ENCODE measurements at places on chromosomes 6 and 20.
A peak's percentile ranks its signal among the peaks of the same experiment; 100 is the strongest.

DNA sequence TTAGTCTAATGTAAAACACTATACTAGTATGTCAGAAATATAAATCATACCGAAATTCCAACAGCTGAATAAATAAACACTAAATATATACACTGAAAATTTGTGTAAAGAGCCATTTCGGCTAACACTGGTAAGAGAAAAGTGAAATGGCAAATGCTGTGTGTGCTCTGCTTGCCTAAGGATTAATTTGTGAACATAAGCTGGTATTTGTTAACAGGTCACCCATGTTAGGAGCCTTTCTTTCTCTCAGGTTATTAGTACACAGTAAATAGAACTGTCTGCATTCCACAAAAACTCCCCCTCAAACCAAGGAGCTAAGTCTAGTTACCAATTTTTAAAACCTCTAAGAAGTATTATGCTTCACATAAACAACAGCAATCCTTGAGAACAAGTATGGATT is 27.0 kb downstream of the ELOVL5 start:
- DNase-seq = no peak

DNA sequence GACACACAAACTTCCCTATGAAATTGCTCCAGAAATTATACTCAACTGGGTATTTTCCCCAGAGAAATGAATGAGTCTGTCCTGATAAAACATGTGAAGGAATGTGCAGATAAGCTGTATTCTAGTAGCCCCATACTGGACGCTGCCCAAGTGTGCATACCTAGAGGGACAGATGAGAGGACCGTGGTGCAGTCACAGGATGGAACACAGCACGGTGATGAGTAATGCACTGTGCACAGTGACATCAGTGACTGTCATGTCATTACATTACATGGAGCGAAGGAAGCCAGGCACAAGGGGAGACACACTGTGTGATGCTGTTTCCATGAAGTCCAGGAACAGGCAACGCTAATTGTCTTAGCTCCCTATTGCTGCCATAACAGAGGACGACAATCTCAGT is 155.5 kb downstream of the CDH4 start:
- DNase-seq = no peak

- no peak for DNase-seq
Measured at GRCh38 chr6:30041821-30042220, 19.2 kb upstream of the POLR1H start.

DNA sequence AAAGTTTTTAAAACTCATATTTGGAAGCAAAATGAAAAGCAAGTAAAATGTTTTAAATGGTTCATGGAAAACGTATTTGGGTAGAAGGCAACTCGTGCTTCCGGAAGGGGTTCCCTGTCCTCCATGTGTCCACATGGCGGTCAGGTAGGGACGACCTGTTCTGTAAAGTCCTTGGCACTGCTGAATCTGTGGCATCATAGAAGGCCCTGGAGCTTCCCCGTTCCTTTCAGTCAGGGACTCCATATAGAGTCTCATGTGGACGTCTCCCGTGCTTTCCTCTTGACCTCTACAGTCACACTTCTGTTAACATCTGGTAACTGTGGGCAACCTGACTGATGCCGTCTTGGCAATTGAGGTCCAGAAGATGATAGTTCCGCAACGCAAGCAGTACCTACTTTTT is 11.4 kb downstream of the DYNLT1 start:
- DNase-seq = no peak

DNA sequence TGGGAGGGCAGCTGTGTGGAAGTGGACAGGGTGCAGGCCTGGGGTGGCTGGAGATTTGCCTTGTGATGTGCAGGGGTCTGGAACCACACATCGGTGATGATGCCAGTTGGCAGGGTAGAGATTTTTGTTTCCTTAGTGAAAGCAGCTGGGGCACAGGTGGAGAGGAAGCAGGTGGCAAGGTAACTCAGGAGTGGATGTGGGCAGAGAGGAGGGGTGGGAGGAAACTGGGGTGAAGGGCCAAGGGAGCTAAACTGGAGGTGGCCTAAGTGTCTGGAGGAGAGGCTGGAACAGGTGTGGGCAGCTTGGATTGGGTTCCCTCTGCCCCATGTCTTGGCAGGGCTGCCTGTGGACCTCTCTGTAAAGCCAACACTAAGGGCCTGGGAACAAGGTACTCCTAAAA is 4.7 kb upstream of the SCUBE3 start:
- no peak for DNase-seq

GRCh38 chr6:128487055-128487454 is 33.3 kb downstream of the PTPRK start:
- no peak for DNase-seq

DNA sequence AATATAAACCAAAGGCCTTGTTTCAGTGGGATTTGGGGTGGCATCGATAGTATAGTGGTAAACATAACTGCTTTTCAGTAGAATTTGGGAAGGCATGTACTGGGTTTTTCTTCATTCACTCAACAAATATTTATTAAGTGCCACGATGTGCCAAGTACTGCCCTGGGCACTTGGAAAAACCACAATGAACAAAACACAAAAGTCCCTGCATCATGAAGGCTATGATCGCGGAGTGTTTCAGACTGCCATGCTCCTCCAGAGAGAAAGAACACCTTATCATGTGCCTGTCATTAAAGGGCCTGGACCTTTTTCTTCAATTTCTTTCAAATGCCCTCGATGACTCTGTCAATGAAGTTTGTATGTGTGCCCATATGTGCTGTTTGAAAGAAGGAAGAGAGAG is 59.2 kb upstream of the CEP85L start:
- no peak for DNase-seq

DNA sequence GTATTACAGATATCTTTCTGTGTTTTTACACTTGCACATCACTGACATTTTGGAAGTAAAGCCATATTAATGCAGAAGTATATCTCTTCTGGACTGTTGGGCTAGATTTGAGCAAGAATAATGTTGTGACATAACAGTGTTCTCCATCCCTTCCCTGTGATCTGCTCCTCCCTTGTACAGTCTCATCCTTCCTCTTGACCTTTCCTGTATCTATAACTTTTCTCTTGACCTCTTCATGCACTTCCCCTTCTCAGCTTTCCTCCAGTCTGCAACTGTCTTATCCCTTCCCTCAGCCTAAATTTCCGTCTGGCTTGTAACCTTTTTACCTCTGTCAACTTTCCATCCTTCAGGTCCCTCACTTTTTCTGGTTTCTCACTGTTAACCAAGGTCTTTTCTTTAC is 29.8 kb downstream of the NCOA3 start:
- no peak for DNase-seq

DNA sequence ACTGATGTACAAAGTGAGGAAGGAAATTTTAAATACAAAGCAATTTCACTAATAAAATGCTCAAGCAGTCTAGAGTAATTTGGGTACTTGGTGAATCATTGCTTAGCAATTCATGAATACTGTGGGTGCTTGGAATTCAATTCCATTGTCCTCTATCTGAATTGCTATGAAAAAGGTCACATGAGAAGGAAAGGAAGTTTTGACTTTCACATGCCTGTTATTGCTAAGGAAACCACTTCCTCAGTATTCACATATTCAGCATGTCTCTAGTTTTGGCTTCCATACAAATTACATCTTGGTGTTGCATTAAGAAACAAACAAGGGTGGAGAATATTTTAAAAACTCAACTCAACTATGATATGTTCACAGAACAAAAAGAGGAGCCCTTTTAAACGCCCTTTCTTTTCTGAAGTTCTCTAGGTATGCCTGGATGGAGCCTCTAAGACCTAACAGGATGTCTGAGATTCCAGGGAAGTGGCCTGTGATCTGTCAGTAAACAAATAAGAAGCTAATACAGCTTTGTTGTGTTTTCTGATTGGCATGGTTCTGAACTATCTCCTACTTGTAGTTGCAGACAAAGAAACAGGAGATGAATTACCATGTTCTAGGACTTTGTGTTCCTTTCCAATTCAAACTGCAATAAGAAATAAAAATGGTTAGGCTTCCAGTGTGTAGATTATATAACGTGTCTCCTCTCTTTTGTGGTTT is 190.4 kb downstream of the OGFRL1 start:
- DNase-seq = no peak

DNA sequence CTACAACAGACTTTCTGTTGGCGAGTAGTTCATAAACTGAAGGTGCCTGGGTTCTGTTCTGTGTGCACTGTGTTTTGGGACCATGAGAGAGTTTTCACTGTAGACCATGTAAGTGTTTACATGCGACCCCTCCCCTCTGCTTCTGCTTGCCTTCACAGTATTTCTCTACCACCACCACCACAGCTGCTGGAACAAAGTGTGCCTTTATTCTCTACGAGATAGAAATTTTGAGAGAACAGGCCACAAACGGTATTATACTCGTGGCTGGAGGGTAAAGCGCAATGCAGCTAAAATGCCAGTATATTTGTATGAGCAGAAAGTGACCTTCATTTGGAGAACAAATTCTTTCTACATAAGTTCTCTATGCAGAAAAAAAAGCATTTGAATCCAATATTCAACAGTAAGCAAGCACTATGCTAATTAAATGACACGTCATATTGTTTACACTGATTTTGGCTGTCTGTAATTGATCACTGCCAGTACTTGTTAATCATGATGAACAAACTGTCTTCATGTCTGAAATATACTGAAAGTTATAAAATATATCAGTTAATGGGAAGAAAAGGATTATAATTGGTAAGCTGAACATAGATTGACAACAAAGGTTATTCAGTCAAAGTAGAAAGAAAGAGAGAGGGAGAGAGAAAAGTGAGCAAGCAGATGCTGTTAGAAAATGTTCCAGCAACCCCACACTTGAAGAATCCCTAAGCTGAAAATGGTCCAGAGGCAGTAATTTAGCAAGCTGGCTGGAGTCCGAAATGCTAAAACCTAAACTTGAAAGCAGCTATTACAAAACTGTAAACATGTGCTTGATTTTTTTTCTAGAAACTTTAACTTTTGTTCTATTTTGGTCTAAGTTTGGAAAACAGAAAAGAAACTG is 8.8 kb downstream of the CLDN20 start:
- DNase-seq = no peak

DNA sequence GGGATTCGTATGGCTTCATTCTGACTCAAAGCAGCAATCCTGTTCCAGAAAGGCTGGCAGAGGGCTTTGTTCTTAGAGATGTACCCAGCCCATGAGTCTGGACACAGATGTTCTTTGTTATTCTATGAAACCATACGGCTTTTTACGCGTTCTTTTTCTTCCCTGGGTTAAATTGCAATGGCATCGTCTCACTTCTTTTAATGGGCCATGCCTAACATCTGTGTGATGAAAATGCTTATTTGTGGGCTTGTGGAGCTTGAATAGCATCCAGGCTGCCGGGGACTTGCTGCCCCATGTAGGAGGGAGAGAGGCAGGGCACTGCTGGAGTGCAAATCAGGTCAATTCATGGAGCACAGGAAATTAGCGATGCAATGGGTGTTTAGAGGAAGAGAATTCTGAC is 19.4 kb downstream of the FAM50B start:
- no peak for DNase-seq

DNA sequence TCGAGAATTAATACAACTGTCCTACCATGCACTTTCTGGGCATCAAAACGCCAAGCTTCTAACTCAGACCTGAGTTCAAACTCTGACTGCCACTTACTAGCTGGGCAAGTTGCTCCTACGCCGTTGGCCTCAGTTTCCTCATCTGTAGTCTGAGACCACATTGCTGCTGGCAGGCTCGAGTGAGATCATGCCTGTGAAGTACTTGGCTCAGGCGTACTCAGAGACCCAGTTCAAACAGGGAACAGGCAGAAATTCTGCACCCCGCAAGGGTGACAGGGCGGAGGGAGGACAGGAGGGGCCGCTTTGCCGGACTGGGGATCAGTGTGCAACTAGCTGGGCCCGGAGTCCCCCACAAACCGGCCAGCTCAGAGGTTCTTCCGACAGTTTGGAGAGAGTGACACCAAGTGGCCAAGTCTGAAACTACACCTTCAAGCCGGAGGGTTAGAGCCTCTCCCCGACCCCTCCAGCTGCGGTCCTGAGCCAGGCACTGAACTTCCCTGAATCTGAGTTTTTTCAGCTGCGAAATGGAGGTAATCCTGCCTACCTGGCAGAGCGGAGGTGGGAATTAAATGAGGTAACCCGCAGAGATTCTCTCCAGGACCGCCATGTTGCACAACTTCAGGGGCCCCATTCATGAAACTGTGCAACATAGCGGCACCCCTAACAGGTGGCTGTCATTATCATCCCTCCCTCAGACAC is 46.0 kb upstream of the PTPN1 start:
- DNase-seq = peak; percentile 27

DNA sequence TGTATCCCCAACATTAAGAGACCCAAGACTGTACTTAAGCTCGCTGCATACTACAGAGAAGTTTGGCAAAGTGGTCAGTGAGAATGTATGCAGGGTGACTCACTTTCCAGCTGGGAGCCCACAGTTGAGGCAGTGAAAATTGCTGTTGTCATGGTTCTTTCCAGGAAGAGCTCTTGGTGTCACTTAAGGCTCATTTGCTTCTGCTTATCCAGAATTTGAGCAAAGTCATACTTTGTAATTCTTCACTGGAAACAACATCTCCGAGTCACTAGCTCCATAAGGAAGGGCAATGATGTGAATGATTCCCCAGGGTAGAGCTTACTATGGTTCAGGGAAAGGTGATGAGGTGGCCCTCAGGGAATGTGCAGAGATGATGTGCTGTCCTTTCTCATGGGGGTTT is 65.4 kb upstream of the FBXL4 start:
- no peak for DNase-seq

Measured in hypothalamus (tissue), 51 donors.